ENCODE measurements at places on chromosomes 1 and 21.

DNA sequence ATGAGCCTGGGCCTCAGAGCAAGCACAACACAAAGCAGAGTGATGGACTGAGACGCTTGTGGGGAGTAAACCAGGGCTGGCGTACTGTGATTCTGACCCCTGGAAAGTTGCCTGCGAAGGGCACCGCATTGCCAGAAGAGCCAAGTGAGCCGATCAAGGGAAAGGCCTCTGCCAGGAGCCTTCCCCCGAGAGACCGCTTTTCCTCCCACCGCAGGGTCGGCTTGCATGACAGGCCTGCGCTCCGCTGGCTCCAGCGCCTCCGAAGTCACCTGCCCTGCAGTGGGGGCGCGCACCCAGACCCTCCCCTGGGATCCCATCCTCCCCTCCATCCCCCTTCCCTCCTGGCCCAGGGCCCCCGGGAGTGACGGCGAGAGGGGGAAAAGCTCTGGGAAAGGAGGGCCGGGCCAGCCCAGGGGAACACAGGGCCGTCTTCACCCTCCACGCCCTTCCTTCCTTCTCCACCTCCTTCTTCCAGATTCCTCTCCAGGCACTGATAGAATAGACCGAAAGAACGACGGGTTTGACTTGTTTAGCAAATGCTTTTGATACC lies 165.0 kb downstream of the TRIM33 start:
- DNase-seq = no peak

GRCh38 chr21:45940091-45940490 lies 41.5 kb upstream of the COL6A1 start:
- no peak for DNase-seq

DNA sequence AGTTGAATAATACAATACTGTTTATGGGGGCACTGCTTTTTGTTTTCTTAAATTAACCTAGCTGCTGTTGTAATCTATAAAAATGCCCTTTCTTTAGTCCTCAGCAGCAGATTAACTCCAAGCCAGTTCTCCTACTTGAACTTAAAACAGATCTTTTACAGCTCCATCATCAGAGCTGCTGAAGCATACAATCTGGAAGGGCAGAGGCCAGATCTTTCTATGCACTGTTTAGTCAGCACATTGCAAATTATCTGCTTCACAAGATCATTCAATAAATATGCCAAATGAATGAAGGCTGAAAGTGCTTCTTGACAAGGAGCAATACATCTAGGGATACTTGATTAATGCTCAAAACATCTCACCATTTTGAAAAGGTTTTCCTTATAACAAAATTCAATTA lies 115.8 kb downstream of the PLPPR5 start:
- no peak for DNase-seq

- DNase-seq = no peak
Observed at GRCh38 chr1:39440856-39441255, 50.6 kb upstream of the BMP8A start.

DNA sequence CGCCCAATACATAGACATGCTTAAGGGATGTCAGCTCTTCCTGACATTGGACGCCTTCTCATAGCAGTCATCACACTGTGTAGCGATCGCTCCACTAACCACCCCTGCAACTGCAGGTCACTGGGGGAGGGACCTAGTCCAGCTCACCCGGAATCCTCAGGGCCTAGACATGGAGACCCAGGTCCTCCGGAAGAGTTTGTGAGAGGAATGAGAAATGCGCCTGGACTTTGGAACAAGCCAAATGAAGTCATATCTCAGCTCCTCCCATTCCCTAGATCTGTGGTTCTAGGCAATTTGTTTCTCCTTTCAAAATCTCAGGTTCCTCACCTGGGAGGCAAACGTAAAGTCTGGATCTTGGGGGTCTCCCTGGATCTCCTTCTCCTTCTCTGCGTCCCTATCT lies 253.3 kb downstream of the KAZN start:
- no peak for DNase-seq

- DNase-seq = no peak
Observed at GRCh38 chr1:72140222-72140621, 142.1 kb downstream of the NEGR1 start.

- no peak for DNase-seq
Observed at GRCh38 chr1:160859166-160859565, 3.5 kb downstream of the CD244 start.

DNA sequence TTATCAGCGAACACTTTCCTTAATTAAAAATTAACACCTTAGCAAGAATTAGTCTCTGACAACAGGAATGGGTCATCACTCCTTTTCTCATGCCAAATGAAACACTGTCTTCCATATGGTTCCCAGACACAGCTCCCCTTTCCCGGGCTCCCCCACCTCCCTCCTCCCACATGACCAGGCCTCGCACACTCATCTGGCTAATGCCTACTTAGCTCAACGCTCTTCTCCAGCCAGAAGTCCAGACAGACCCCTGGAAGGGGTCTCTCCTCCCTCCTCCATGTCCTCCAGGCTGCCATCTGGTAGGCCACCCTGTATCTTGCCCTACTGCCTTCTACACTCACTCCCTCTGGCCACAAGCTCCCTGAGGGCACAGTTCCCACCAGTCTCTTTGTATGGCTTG lies 39.9 kb downstream of the KCNC4 start:
- no peak for DNase-seq

DNA sequence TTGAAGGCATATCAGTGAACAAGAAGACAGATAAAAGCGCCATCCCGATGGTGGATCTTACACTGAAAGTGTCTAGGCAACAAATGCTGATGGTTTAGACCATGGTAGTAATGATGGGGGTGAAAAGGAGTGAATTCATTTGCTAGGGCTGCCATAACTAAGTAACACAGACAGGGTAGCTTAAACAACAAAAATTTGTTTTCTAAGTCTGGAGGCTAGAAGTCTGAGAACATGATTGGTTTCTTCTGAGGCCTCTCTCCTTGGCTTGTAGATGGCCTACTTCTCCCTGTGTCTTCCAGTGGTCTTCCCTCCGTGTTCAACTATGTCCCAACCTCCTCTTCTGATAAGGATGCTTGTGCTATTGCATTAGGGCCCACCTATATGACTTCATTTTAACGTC lies 13.4 kb upstream of the RAB3B start:
- no peak for DNase-seq

GRCh38 chr1:228001738-228002535 lies 4.9 kb upstream of the WNT3A start:
- DNase-seq = no peak

- DNase-seq = no peak
Observed at GRCh38 chr1:47576758-47577115, 138.9 kb downstream of the FOXD2 start.

DNA sequence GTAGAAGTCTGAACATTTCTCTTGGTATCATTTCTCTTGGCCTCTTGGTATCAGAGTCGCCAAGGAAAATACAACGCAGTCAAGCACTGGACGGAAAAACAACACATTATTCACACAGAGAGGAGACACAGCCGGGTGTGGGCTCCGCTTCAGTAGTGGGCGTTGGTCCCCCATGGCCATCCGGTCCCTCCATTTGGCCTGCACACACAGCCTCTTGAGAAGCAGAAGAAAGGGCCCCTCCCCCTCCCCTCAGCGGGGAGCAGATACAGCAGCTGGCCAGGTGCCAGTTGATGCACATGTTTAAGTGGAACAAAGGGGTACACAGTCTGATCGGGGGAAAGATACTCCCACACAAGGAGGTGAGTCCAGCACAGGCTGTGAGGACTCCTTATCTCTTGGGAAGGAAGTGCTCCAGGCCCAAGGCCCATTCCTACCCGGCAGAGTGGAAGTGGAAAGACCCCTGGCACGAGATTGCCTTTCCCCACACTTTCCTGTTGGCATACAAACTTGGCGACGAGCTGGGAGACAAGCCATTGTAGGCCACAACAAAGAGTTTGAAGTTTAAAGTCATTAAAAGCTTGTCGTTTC lies 311.3 kb downstream of the FAM72C start:
- no peak for DNase-seq

DNA sequence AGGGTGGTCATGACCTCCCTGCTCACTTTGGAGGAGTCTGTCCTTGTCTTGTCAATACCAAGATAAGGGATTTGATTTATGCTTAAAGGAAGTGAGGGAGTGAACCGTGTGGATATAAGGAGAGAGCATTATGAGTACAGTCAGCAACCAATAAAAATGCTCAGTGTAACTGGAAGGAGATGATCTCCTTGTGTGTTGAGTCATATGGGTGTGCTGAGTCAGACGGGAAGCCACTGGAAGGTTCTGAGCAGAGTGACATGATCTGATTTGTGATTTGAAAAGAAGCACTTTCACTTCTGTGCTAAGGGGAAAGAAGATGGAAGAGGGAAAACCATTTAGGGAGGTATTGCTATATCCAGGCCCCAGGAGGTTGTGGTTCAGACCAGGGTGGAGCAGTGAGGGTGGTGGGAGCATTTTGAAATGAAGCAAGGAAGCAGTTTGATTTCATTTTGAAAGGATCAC lies 2.5 kb upstream of the BCL10 start:
- DNase-seq = peak; percentile 90

GRCh38 chr1:118204105-118204504 lies 19.1 kb upstream of the SPAG17 start:
- no peak for DNase-seq

DNA sequence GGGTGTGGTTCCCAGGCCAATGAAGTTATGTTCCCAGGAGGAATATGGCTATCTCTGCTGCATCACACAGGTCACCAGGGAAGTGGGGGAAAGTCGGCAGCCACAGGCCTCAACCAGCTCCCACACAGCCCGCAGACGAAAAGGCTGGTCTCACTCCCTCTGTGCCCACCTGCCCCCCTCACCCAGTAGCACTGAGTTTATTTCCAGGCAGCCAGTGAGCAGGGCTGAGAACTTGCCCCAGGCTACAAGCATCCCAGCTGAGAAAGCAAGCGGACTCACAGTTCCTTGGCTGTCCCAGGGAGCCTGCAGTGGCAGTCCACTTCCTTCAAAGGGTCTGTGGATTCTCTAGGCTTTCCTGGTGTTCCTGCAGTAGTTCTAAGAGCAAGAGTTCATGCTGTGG lies 68.9 kb downstream of the SLC5A9 start:
- no peak for DNase-seq

GRCh38 chr1:67683766-67684525 lies 1.1 kb upstream of the GADD45A start:
- no peak for DNase-seq

DNA sequence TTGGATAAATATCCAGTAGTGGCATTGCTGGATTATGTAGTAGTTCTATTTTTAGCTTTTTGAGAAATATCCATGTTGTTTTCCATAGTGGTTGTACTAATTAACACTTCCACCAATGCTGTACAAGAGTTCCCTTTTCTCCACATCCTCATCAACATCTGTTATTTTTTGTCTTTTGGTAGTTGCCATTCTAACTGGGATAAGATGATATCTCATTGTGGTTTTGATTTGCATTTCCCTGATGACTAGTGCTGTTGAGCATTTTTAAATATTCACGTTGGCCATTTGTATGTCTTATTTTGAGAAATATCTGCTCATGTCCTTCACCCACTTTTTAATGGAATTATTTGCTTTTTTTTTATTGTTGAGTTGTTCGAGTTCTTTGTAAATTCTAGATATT lies 183.9 kb downstream of the PTPRU start:
- no peak for DNase-seq
